ENCODE measurements at places on chromosomes 3 and 15.

- no peak for DNase-seq
Observed at GRCh38 chr3:52269776-52270175, 8.7 kb downstream of the WDR82 start.

GRCh38 chr3:187264911-187265310 is 26.6 kb downstream of the MASP1 start:
- DNase-seq: peak; percentile 40

DNA sequence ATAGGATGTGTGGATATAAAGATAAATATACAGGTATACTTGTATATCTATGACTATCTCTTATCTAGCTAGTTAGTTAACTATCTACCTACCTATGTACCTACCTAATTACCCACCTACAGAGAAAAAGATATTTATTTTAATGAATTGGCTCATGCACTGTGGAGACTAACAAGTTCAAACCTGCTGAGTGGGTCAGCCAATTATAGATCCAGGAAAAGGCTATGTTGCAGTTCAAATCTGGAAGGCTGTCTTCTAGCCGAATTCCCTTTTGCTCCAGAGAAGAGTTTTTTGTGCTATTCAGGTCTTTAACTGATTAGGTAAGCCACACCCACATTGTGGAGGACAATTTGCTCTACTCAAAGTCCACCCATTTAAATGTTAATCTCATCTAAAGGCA is 335.0 kb downstream of the GRM7 start:
- no peak for DNase-seq

DNA sequence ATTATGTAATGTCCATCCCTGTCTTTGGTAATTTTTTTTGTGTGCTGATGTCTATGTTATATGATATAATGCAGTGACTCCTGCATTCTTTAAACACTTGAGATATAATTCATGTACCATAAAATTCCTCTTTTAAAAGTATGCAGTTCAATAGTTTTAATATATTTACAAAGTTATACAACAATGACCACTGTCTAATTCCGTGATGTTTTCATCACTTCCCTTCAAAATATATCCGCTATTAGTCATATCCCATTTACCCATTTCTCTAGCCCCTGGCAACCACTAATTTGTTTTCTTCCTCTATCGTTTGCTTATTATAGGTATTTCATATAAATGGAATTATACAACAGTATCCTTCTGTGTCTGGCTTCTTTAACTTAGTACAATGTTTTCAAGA is 64.9 kb upstream of the SUCLG2 start:
- DNase-seq: peak; percentile 23

- no peak for DNase-seq
Observed at GRCh38 chr3:183912895-183913579, 28.4 kb upstream of the PARL start.

GRCh38 chr3:42826141-42826540 is 16.9 kb downstream of the ACKR2 start:
- no peak for DNase-seq

- no peak for DNase-seq
Observed at GRCh38 chr3:184626923-184627322, 65.3 kb downstream of the EPHB3 start.
